ENCODE measurements at places on chromosomes 3 and 15. TPM values are rescaled to one million over a fixed set of nuclear protein-coding genes. Genes with fewer than 3 reads are reported as not detected.
A peak's percentile ranks its signal among the peaks of the same experiment; 100 is the strongest.

GRCh38 chr15:99174567-99175395, 69.9 kb downstream of the SYNM start:
- DNase-seq = no peak

GRCh38 chr3:100413613-100414012, 12.3 kb downstream of the LNP1 start:
- DNase-seq = no peak

KIF15 gene
- total RNA-seq = 31.8 TPM

DNA sequence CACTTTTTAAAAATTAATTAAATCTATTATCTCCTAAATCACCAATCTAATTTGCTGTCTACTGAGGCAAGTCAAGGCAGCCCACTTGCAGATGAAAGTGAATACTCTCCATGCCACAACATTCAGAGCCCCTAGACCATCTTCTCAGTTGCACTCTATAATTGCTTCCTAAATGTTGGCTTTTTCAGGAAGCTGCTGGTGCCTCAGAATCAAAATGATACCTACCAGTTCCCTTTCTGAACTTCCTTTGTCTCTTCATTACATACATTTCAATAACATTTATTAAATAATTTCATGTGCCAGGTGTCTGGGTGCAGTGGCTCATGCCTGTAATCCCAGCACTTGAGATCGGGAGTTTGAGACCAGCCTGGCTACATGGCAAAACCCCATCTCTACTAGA, 124.1 kb downstream of the SERPINI1 start:
- DNase-seq = no peak

DNA sequence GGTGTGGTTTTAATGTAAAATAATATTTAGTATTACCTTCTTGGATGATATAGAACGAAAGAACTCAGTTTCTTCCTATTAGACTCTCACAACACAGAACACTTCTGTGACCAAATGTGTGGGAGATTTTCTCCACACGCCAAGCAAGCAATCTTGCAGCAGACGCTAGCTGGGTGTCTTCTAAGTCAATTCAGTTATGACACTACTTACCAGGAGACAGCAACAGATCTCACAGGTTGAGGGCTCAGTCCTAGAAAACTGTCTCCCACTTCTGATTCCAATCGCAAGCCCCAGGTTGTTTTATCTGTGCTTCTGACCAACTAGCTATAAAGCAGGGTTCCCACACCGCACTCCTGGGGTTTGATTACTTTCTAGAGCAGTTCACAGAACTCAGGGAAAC, 41.2 kb downstream of the HERC1 start:
- no peak for DNase-seq

CASR gene
- total RNA-seq = not detected

- DNase-seq = peak; percentile 71
Observed at GRCh38 chr3:64342940-64343688, 117.8 kb upstream of the PRICKLE2 start.
